ENCODE measurements at places on chromosomes 3 and 15.

- DNase-seq: no peak
These were observed 78.8 kb downstream of the DLG1 start for GRCh38 chr3:197219619-197220018.

DNA sequence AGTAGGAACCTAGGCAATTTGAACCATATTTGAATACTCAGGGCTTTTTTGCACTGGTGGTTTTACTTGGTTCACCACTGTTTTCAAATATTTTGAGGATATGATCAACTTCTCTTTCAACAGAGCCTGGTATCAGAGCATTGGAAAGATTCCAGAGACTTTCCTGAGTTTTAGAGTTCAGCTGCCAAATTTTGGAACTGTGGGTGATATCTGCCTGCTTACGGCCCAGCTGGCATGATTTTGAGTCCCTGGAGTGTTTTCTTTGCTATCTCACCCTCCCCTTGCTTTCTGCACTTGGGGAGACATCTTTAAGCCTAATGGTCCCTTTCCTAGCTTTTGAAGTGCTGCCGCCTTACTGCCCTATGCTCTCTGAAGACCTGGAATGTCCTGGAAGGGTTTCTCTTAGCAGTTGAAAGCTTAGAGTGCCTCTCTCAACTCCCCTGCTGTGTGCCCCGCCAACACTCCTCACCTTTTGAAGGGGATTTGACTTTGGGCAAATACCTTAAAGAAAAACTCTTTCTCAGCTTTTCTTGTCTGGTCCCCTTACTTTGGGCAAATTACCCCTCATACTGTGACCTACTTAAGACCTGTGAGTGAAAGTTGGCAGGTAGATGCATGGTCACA is 539.1 kb downstream of the MFSD1 start:
- DNase-seq: no peak

- DNase-seq: peak; percentile 37
These were observed 21.2 kb upstream of the PIGZ start for GRCh38 chr3:196989721-196990262.

DNA sequence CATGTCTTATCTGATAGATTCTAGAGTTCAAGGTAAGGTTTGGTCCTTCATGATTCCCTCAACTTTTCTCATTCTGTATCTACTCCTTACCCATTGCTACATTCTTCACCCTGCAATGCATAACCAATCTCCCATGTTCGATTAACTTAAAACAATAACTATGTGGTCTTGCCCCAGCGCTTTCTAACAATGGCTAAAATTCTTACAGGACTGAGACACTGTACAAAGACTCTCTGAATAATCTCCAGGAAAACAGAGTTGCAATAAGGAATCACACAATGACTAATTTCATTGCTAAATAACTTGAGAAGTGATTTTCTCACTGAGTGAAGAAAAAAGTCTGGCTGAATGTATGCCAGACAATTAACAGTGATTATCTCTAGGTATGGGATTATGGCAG is 69.6 kb upstream of the FAM174B start:
- no peak for DNase-seq

DNA sequence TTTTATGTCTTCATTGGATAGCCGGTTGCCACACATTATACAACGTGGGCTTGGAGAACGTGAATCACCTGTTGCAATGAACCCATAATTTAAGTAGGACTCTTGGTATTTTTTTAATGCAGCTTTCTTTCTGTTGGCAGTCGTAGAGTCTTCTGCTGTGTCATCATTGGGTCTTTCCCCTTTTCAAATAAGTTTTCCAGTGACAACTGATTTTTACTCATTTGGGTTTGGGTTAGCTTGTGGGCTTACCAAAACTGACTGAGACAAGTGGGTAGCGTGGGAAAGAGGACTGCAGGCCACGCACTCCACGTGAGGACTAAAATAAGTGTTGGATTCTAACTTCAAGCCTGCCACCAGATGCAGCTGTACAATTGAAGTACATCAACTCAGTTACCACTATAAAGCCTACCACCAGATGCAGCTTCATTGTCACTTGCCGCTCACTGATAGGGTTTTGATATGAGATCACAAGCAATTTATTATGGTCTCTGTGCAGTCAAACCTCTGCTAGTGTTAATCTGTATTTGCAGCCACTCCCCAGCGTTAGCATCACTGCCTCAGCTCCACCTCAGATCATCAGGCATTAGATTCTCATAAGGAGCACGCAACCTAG is 6.4 kb upstream of the CAPN7 start:
- DNase-seq: no peak

GRCh38 chr3:194081826-194082225 is 54.1 kb upstream of the HES1 start:
- DNase-seq: no peak

- DNase-seq: no peak
These were observed 118.8 kb downstream of the SRGAP3 start for GRCh38 chr3:9130345-9131305.

DNA sequence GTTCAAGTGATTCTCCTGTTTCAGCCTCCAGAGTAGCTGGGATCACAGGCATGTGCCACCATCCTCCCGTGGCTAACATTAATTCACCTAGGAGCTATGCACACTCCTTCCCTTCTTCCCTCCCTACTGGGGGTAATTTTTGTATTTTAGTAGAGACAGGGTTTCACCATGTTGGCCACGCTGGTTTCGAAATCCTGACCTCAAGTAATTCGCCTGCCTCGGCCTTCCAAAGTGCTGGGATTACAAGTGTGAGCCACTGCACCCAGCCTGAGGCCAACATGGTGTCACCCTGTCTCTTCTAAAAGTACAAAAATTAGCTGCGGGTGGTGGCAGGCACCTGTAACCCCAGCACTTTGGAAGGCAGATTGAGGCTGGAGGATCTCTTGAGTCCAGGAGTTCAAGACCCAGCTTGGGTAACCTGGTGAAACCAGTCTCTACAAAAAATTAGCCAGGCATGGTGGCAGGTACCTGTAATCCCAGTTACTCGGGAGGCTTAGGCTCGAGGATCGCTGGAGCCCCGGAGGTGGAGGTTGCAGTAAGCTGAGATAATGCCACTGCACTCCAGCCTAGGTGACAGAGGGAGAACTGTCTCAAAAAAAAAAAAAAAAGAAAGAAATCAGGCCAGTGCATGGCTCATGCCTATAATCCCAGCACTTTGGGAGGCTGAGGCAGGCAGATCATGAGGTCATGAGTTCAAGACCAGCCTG is 6.1 kb downstream of the RNU5B-1 start:
- no peak for DNase-seq

GRCh38 chr15:60643555-60643954 is 164.6 kb upstream of the ICE2 start:
- DNase-seq: no peak

GRCh38 chr3:99637368-99638111 is 854 bp upstream of the COL8A1 start:
- DNase-seq: no peak

- no peak for DNase-seq
These were observed 20.2 kb upstream of the CFAP161 start for GRCh38 chr15:81113861-81114291.

GRCh38 chr15:28002136-28002861 is 96.8 kb downstream of the OCA2 start:
- DNase-seq: no peak

- no peak for DNase-seq
These were observed 7.0 kb downstream of the EBLN2 start for GRCh38 chr3:73068419-73068818.

GRCh38 chr3:154517404-154517803 is 87.4 kb upstream of the GPR149 start:
- DNase-seq: no peak

DNA sequence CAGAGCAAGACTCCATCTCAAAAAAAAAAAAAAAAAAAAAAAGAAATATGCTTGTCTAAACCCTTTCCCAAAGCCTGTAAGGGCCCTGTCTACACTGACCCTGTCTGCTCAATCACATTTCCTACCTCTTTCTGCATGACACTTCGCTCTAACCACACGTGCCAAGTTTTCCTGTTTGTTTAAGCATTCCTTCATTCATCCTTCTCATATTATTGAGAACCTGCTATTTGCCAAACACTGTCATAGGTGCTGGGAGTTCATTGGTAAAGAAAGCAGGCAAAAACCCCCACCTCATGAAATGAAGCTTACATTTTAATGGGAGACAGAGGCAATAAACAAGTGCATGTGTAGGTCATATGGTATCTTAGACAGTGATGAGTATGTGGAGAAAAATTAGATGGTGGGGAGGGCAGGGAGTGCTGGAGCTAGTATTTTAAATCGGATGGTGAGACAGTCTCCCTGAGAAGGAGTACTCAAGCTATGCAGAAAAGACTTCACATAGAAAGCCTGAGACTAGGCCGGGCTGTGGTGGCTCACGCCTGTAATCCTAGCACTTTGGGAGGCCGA is 48.0 kb downstream of the B3GNT5 start:
- no peak for DNase-seq

DNA sequence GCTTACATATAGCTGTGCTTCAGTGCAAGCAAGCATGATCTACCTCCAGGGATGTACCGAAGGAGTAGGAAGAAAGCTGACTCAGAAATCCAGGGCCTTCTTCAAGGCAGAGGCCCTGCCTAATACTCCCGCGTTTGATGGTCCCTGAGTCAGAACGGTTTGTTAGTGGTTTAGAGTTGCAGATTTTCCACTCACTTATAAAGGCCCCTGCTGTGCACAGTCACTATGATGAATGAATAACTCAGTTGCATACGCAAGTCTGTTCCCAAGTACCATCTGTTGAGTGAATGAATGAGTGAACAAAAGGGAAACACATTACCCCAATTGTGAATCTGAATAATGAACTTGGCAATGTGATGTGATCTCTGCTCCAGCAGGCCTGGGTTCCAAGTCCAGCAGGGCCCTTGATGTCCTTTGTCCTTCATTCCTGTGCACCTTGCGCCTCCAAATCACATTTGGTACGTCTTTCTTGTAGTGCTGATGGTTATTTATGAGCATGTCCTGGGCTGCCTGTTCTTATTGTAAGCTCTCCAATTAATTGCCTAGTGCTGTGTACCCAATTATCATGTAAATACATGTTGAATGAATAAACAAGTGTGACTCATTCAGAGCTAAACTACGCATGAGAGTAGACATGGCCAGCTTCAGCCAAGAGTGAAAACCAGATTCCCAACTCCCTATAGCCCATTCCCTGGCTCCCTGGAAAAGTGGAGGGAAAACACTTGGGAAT is 85.3 kb upstream of the LIMD1 start:
- DNase-seq: no peak
